Testis (tissue), 5 donors: ENCODE measurements at places on chromosomes 7 and 10.
A peak's percentile ranks its signal among the peaks of the same experiment; 100 is the strongest.

- DNase-seq, result no peak
Measured at GRCh38 chr7:32670110-32671025, 175.1 kb downstream of the AVL9 start.

DNA sequence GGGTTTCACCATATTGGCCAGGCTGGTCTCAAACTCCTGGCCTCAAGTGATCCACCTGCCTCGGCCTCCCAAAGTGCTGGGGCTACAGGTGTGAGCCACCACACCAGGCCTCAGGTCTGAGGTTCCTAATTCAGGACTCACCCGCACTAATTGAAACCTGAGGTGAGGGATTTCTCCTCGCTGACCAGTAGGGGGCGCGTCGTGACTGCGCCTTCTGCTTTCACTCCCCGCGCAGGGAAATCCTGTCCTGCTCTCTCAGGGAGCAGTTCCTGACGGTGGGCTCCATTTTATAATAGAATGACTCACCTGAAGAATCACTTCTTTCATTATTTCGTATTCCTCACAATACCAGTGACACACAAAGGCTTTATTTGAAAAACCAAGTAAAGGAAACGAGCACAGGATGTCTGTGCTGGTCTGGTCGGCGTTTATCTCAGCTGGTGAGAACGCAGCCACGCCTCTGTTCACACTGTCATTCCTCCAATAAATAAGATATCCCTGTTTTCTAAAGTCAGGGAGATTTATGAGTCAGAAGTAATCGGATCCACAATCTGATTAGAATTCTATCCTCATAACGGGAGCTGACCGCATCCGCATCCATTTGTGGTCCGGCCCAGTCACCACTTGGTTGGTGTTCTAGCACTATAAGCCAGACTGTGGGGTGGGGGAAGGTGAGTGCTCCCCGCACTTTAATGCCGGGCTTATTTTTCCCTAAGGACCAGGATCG is 35.4 kb downstream of the BAG3 start:
- DNase-seq, result peak; percentile 80

- DNase-seq, result no peak
Measured at GRCh38 chr7:139132887-139133286, 23.4 kb upstream of the ZC3HAV1 start.

GRCh38 chr7:26457696-26458327 is 166.2 kb downstream of the SNX10 start:
- DNase-seq, result no peak

GRCh38 chr10:32055478-32056135 is 618 bp downstream of the KIF5B start:
- DNase-seq, result peak; percentile 75

DNA sequence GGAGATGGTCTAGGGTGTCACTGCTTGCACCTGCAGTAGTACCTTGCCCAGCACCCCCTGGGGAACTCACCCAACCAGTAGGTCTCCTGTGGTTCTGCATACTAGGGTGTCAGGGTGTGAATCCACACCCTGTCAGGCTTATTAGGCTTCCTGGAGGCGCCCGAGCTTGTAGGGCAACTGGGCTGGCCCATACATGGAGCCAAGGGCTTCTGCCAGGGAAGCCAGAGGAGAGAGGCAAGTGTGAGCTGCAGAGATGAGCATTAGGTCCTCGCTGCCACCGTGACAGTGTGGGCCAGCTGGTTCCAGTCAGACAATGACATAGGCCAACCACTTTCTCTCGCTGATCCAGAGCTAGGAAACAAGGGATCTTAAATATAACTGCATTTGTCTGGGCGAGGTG is 11.2 kb downstream of the MXI1 start:
- no peak for DNase-seq

DNA sequence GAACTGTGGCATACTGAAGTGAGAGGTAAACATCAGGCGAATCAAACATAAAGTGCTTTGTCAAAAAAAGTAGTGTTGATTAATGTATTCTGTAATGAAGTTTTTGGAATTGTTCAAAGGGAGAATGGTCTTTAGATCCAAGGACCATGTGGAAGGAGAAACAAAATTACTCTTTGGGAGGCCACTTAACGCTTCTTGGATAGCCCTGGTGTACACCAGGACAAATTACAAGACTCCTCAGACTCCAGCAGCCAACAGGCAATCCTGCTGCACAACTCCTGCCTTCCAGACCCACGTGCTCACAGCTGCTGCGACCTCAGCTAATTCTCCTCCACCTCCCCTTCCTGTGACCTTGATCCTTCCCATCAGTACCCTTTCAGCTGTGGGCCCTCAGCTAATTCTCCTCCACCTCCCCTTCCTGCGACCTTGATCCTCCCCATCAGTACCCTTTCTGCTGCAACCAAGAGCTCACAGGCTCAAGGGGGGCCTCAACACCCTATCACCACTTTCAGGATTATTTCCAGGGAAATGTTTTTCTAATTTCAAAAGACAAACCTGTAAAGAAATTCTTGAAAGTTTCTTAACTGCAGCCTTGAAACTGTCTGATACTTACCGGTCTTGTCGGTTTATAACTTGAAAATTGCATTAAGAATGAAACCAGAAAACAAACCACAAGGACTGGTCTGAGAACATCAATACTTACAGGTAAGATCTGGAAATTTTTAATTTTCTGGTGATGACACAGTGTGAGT is 29.7 kb upstream of the DDC start:
- no peak for DNase-seq

- DNase-seq, result no peak
Measured at GRCh38 chr10:20330246-20330645, 514.0 kb downstream of the PLXDC2 start.

- DNase-seq, result no peak
Measured at GRCh38 chr10:6979371-6979770, 399.3 kb upstream of the PRKCQ start.

DNA sequence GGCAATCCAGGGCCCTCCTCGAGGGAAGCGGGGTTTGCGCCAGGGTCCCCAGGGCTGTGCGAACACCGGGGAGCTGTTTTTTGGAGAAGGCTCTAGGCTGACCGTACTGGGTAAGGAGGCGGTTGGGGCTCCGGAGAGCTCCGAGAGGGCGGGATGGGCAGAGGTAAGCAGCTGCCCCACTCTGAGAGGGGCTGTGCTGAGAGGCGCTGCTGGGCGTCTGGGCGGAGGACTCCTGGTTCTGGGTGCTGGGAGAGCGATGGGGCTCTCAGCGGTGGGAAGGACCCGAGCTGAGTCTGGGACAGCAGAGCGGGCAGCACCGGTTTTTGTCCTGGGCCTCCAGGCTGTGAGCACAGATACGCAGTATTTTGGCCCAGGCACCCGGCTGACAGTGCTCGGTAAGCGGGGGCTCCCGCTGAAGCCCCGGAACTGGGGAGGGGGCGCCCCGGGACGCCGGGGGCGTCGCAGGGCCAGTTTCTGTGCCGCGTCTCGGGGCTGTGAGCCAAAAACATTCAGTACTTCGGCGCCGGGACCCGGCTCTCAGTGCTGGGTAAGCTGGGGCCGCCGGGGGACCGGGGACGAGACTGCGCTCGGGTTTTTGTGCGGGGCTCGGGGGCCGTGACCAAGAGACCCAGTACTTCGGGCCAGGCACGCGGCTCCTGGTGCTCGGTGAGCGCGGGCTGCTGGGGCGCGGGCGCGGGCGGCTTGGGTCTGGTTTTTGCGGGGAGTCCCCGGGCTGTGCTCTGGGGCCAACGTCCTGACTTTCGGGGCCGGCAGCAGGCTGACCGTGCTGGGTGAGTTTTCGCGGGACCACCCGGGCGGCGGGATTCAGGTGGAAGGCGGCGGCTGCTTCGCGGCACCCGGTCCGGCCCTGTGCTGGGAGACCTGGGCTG is 26.0 kb downstream of the PRSS2 start:
- no peak for DNase-seq

GRCh38 chr10:21692916-21693315 is 158.9 kb downstream of the MLLT10 start:
- DNase-seq, result no peak

- no peak for DNase-seq
Measured at GRCh38 chr10:99648717-99649116, 10.6 kb upstream of the ENTPD7 start.

DNA sequence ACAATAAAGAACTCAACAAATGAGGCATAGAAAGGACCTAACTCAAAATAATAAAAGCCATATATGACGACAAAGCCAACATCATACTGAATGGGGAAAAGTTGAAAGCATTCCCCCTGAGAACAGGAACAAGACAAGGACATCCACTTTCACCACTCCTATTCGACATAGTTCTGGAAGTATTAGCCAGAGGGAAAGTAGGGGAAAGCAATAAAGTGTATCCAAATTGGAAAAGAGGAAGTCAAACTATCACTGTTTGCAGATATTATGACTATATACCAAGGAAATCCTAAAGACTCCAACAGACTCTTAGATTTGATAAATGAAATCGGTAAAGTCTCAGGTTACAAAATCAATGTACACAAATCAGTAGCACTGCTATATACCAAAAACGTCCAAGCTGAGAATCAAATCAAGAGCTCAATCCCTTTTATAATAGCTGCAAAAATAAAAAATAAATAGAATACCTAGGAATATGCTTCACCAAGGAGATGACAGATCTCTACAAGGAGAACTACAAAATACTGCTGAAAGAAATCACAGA is 4.8 kb downstream of the ANXA7 start:
- no peak for DNase-seq

- DNase-seq, result no peak
Measured at GRCh38 chr7:36336390-36336789, 53.3 kb upstream of the ANLN start.

DNA sequence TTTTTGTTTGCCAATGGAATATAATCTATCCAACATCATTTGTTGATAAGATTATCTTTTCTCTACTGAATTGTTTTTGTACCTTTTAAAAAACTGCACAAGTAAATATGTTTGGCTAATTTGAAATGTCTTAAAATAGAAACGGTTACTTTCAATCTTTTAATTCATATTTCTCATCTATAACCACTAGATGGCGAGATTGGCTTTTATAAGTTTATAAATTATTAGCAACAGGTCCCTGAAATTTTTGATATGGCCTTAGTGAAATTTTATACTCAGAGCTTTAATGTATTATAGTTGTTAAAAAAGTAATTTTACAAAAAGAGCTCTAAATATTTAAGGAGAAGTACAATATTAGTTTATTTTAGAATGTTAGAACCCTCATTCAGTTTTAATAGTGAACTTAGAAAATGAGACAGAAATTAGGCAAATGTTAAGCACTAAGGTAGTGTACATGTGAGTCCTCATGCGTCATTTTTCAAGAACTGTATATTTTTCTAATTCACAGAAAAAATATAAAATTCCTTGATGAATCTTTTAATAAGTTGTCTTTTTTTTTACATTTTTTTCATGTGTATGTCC is 592.5 kb downstream of the ARL4A start:
- no peak for DNase-seq

- DNase-seq, result no peak
Measured at GRCh38 chr10:119313024-119313423, 105.7 kb downstream of the GRK5 start.

GRCh38 chr10:102072673-102073527 is 7.8 kb downstream of the HPS6 start:
- DNase-seq, result peak; percentile 91

- no peak for DNase-seq
Measured at GRCh38 chr7:5610500-5611186, 170.8 kb downstream of the RNF216 start.

GRCh38 chr10:24603333-24603732 is 120.4 kb downstream of the ARHGAP21 start:
- DNase-seq, result no peak

- no peak for DNase-seq
Measured at GRCh38 chr10:60877061-60877776, 66.8 kb downstream of the RHOBTB1 start.

DNA sequence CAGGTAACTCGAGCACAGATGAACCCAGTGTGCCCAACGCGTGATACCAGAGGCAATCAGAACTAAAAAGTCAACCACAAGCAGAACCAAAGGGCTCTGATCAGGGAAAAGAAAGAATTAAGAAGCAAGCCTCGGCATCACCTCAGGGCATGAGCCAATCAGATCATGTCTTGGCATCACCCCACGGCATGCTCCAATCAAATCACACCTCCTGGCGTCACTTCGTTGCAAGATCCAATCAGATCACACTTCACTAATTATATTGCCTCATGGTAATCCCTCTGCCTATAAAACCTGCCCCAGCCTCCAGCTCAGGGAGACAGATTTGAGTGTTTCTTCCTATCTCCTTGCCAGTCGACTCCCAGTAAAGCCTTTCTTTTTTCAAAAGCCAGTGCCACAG is 46.8 kb downstream of the TYW1B start:
- DNase-seq, result no peak

GRCh38 chr10:132711613-132712121 is 74.3 kb downstream of the NKX6-2 start:
- no peak for DNase-seq

DNA sequence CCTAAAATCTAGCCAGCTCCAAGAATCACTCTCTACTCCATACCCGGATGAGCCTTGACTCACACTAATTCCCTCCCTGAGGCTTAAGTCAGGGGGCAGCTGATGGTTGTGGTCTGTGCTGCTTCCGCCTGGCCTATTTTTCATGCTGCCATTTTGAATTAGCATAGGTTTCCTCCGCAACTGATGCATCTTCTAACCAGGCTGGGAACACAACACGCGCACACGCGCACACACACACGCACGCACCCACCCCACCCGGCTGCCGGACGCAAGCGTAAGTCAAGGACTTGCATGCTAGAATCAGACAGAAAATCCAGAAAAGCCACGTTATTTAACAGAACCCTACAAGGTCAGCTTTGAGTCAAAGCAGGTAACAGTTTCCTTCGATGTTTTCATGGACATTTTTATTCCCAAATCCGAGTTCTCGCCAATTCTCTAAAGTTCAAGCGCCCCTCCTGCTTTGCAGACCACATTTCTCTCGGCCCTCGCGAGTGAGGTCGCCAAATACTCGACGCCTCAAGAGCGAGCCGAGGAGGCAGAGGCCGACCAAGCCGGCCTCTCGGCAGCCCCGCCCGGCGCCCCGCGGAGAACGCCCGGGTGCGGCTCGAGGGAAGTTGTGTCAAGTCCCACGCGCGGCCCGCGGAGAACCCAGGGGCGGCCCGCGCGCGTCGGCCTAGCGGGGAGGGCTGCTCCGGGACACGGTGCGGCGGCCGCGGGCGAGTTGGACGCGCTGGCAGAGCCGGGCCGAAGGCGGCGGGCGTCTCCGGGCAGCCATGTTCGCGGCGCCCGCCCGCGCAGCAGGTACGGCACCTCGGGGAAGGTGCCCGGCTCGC is 961 bp downstream of the SCRN1 start:
- peak; percentile 79 for DNase-seq

DNA sequence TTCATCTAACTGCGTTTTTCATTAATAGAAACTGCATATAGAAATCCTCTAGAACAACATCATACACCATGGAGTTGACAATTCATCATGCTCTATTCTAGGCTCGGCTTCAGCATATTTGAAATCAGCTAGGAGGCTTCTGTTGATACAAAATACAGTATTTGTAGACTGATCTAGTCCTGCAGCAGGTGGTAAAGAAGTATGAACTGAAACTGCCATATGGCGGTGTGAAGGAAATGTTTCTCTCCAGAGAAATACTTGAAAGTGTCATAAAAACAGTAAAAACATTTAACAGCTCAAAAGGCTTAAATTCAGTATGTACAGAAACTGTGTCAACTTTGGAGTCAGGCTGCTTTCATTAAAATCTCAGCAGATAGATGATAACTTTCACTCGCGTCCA is 32.0 kb upstream of the MYO3A start:
- DNase-seq, result no peak
